Brain pericyte (primary cell): ENCODE measurements at places on chromosomes 3 and 15.
A peak's percentile ranks its signal among the peaks of the same experiment; 100 is the strongest.

DNA sequence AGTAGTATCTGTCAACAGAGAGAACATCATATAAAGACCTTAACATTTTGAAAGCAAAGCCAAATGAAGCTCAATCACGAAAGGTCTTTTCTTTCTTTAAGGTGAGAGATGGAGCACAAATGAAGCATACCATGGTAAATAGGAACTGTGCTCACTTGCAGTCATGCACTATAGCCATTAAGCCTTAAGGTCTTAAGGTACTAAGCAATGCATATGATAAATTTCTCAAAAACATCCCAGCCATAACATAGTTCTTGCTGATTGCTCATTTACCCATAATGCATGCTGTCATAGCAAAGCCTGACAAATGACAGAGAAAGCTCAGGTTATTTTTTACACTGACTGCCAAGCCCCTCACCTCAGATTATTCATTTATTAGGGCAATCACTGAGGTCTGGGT lies 214.5 kb downstream of the MECOM start:
- DNase-seq, result no peak

- DNase-seq, result peak; percentile 29
Observed at GRCh38 chr3:177201700-177202397, 4.6 kb upstream of the TBL1XR1 start.

- no peak for DNase-seq
Observed at GRCh38 chr3:133394561-133395311, 5.1 kb upstream of the BFSP2 start.

- no peak for DNase-seq
Observed at GRCh38 chr3:42184651-42185443, 81.1 kb downstream of the CCK start.

DNA sequence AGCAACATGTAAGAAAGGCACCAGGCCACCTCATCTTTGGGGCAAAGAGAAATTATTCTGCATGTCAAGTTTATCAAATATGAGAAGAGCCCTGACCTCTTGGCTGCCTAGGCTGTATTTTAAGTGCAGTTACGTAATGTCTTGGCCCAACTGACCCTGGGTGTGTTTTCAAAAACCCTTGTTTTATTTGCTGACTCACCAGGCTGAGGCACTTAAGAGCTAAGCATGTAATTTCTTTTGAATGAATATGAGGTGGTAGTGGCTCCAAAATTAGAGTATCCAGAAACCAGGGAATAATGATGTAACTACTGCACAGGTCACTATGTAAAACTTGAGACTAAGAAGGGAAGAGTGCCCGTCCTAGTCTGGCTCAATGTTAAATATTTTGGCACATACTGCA lies 24.3 kb downstream of the PGPEP1L start:
- no peak for DNase-seq

- DNase-seq, result no peak
Observed at GRCh38 chr3:76969996-76970615, 69.8 kb upstream of the ROBO2 start.

GRCh38 chr3:13518516-13518953 lies 30.4 kb upstream of the FBLN2 start:
- no peak for DNase-seq

GRCh38 chr3:100265016-100265415 lies 4.2 kb downstream of the TBC1D23 start:
- no peak for DNase-seq

DNA sequence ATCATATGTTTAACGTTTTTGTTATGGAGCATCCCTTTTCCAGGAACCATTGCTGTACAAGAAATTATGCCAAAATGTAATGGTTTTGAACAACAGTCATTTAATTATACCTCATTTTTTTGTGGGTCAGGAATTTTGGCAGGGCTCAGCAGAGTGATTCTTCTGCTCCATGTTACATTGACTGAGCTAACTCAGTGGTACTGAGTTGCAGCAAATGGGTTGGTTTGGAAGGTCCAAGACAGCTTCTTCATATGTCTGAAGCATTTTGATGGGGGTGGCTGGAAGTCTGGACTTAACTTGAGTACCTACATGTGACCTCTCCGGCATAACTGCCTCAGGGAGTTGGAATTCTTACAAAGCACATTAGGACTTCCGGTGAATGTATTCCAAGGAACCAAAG lies 26.0 kb upstream of the CMC1 start:
- DNase-seq, result no peak

DNA sequence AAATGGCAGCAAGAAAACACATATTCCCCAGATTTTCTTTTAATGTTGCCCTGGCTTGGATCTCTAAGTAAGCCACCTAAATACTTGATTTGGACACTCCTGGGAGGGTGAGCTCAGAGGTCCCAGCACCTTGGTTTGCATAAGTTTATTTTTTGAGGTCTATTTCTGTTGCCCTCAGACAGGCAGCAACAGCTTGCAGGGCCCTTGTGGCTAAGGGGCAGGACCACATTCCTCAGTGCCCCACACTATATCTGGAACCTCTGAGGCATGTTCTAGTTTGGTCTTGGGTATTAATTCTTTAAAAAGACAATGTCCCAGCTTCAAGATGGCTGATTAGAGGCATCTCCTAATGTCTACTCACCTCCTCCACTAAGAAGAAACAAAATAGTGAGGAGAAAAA lies 57.5 kb downstream of the IGSF11 start:
- no peak for DNase-seq

DNA sequence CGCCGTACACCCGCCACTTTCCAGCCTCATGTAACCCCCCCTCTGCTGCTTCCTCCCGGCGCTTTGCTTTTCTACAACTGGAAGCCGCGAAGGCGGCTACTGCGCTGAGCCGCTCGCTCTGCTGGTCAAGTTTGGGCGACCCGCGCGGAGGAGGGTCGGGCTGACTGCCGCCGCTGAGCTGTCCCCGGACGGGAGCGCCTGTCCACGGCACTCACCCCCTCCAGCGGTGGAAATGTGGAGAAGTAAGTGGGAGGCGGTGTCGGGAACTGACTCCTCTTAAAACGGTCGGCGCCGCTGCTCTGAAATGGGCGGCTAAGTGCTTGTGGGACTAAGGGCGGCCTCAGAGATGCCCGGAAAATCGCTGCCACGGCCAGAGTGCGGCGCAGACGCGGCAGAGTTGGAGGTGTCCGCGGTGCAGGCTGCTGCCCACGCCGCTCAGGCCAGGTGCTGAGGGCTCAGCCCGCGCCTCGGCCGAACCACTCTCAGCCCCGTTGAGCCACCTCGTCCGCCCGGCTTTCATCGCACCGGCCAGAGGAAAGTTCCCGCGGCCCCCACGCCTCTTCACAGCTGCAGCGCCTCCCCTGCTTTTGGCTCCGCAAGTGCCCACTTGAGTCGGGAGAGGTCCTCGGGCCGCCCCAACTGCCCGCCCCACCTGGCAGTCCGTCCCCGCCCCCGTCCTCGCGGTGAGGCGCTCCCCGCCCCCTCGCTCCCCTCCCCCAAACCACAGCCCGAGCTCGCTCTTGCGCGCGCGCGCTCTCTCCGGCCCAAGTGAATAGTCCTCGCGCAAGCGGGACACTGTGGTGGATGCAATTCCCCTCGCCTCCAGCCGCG lies at the start of gene EPHA6:
EPHA6 (plus strand) TSS at position 775 of the 831 bp plus-strand sequence.
- no peak for DNase-seq

DNA sequence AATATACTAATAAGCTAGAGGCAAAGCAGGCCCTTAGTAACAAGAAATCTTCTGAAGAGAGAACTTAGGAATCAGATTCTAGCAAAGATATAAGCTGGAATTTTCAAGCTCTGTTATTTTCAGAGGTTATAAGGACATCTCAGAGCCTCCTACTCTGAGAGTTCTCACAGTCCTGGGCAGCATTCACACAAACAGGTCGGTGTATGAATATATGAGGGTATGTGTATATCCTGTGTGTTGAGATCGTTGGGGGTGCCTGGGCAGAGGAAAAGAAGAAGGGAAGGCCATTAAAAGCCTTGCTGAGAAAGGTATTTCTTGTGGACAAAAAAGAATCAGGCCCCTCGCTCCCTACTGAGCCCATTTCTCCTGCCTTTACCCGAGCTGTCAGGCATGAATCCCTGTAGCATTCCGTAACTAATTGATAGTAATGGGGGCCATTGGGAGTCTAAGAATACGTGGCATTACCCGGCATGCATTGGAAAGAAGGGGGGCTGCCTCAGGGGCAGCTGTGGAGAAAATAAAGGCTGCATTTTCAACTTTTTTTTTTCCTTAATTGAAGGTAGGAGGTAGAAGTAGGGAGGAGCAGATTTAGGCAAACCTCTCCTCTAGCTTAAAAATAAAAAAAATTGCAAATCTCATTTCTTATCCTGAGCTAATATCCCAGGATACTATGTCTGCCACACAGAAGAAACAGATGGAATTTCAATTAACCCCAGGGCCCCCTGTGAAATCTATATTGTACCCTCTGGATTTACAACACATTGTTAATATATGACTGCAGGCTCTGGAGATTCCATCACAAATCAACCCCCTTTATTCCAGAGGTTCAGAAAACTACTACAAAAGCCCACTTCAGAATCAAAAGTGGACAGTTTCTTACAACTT lies 103.8 kb downstream of the GTPBP8 start:
- DNase-seq, result no peak

DNA sequence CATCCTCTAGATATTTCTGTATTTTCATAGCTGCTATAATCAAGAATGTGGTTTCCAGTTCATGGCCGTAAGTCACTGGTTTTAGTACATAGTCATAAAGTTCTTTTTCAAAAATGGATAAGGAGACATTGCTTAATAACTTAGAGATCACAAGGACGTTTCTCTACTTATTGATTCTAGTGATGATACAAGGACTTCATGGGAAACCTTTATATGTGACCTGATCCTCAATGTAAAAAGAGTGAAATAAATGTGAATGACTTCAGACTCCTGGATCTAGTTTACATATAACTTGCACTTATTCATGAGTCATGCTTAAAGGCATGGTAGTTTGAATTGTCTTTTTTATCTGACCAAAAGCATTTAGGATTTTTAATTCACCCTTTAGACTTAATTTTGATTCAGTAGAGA lies 35.2 kb downstream of the TSC22D2 start:
- no peak for DNase-seq

DNA sequence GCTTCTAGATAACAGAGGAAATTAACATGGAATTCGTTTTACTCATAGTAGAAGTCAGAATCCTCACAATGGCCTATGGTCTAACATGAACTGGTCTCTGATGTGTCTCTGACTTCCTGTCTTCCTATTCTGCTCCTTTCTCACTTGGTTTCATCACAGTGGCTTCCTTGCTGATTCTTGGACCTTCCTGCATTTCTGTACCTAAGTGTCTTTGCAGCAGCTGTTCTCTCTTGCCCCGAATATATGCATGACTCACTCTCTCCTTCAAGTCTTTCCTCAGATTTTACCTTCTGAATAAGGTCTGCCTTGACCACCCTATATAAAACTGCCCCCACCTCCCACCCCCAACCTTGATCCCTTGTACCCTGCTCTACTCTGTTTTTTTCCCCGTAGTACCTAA lies 14.1 kb downstream of the ARL13B start:
- DNase-seq, result no peak

- DNase-seq, result no peak
Observed at GRCh38 chr3:175279457-175279856, 420.3 kb downstream of the NAALADL2 start.

GRCh38 chr3:30631243-30631904 lies 25.0 kb downstream of the TGFBR2 start:
- no peak for DNase-seq

GRCh38 chr3:16905704-16906103 lies 20.9 kb downstream of the PLCL2 start:
- DNase-seq, result no peak

DNA sequence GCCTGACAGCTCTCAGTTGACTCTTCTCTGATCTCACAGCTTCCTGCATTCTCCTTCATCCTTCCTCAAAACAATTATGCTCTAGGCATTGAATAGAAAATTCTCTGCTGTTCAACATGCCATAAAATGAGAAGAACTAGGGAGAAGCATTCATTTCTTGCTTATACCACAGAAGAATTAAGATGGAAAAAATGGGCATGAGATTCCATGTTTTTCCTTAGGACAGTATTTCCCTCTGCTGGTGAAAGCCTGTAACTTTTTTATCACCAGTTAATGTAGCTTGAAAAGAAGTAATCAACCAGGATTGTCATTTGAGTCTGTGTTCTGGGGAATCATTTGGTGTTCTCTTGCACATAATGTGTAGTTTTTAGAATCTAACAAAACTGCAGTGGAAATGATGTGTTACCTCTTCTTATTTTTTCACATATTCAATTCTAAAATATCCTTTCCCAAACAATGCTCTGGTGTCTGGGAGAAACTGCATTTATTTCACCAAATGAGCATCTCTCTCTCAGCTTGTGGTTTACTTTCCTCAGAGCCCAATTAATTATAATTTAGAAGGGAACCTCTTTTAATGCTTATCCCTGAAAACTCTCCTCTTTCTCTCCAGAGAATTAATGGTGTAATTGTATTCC lies 92.8 kb upstream of the DCBLD2 start:
- no peak for DNase-seq

DNA sequence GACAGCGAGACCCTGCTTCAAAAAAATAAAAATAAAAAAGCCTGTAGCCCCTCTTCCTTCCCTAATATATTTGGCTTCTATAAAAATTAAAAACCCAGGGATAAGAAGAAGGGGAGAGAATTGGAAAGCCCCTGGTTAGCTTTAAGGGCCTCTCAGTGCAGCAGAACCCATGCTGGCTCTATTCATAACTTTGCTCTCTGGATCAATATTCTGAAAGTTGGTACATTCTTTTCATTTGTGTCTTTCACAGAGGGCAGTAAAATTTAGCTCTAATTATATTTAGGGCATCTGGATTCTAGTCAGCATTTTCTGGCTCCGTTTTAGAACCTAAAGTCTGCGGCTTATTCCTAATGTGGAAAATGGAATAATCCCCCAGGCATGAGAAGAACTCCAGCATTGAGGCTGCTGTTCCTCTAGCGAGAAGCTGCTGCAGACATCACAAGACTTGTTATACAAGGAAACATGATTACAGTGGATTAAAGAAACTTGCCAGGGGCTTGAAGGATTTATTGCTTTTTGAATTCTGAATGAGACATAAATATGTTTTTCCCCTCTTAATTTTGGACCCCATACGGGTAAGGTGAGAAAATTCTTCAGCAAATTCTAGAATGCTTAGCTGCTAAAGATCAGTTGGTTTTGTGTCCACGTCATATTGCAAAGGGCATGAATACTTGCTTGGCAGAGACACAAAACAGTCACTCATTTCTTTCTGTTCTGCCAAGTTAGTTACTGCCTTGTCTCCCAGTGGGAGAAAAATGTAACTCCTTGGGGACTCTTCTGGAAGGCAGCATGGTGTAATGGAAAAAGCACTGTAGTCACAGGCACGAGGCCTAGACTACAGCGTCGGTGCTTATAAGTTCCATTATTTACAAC lies 177.7 kb downstream of the VGLL4 start:
- DNase-seq, result peak; percentile 50
